ENCODE measurements at places on chromosomes 3 and 15.
A peak's percentile ranks its signal among the peaks of the same experiment; 100 is the strongest.

- peak; percentile 86 for DNase-seq
Observed at GRCh38 chr3:124845406-124845805, 41.8 kb downstream of the ITGB5 start.

DNA sequence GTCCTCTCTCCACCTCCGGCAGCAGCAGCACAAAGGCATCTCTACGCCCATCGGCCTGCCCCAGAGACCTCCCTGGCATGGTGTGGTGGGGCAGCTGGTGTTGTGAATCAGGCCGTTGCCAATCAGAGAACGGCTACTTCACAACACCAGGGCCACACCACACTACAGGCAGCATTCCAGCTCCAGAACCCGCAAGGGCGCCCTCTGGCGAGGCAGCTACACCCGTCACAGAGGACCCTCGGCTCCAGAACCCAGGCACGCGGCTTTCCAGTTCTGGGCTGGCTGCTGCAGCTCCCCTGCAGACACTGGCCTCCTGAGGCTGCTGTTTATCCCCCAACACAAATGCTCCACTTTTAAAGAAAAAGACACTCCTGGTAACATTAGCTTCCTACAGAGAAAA, 127.5 kb upstream of the TOPAZ1 start:
- DNase-seq = no peak

DNA sequence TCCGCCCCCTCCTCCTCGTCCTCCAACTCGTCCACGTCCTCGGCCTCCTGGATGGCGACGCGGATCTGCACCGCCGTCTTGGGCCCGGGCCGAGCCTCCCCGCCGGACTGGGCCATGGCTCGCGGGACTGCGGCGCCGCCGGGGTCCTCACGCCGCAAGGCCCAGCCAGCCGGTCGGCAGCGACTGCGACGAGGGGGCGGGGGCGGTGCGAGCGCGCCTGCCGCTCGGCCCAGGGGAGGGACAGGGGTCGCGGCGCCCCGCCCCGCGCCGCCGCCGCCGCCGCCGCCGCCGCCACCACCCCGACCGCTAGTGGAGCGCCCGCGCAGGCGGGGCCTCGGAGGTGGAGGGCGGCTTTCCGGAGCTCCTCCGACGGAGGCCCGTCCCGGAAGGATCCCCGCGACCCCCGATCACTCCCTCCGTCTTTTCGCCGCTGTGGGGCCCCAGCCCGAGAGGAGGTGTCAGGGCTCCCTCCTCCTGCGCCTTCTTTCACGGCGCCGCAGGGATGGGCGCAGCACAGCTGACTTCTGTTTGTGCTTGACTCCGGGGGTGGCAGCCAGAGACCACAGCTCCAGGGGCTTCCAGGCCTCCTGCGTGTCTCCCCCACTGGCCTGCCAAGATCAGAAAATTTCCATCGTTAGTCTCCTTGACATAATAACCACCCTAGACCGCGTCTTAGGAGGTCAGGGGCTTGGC, at the start of gene LARP6:
Gene LARP6 (minus strand): TSS at position 185 of the 693 bp plus-strand sequence. CDS start 69 bp downstream, at position 116.
- no peak for DNase-seq

GRCh38 chr15:77839970-77840905, 207.5 kb upstream of the LINGO1 start:
- DNase-seq = no peak

GRCh38 chr15:91335702-91336101, 235.6 kb downstream of the SV2B start:
- DNase-seq = no peak

DNA sequence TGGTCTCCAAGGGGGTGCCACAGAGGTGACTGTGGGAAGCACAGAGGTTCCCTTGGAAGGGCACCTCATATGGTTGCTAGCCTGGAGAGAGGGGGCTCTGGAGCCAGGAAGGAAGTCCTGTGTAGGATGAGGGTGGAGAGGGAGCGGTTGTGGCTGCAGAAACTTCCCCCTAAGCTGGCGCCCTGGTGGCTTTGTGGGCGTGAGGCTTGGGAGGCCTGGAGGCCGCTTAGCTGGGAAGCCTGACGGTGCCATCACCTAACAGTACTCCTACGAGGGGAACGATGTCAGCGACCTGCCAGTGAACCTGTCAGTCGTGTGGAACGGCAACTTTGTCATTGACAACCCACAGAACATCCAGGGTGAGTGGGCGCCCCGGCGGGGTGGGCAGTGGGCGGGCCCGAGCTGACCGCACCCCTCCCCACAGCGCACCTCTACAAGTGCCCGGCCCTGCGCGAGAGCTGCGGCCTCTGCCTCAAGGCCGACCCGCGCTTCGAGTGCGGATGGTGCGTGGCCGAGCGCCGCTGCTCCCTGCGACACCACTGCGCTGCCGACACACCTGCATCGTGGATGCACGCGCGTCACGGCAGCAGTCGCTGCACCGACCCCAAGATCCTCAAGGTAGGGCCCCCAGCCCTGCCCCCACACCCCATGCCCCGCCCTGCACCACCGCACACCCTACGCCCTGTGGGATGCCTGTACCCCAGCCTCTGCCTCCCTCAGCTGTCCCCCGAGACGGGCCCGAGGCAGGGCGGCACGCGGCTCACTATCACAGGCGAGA, 31.0 kb downstream of the PLXNA1 start:
- DNase-seq = no peak

- DNase-seq = peak; percentile 64
Observed at GRCh38 chr15:88904624-88905327, 8.4 kb downstream of the MFGE8 start.

- no peak for DNase-seq
Observed at GRCh38 chr3:50592568-50592967, 19.0 kb downstream of the CISH start.

GRCh38 chr15:34119291-34119690, 17.4 kb downstream of the PGBD4 start:
- DNase-seq = no peak

DNA sequence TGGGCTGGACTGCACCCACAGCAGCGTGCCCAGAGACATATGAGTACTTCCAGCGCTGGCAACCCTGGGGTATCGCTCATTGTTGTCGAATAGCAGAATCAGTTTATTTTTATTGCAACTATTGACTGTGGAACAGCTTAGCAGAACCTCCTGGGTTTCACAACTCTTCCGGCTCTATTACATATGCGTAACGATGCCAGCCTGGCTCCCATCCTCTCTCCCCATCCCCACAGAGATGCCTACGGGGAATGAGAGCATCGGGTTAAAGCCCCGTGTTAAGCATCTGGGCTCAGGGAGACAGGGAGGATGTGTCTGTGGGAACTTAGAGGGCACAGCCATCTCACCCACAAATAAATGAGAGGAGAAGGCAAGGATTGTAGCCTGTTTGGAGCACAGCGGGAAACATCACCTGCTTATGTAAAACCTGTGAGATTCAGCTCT, 76.6 kb upstream of the DLG1 start:
- DNase-seq = no peak

GRCh38 chr3:67901681-67902080, 247.3 kb upstream of the SUCLG2 start:
- no peak for DNase-seq

GRCh38 chr3:26596335-26596734, 26.2 kb upstream of the LRRC3B start:
- no peak for DNase-seq

- DNase-seq = no peak
Observed at GRCh38 chr3:188661806-188662205, 507.8 kb downstream of the LPP start.

DNA sequence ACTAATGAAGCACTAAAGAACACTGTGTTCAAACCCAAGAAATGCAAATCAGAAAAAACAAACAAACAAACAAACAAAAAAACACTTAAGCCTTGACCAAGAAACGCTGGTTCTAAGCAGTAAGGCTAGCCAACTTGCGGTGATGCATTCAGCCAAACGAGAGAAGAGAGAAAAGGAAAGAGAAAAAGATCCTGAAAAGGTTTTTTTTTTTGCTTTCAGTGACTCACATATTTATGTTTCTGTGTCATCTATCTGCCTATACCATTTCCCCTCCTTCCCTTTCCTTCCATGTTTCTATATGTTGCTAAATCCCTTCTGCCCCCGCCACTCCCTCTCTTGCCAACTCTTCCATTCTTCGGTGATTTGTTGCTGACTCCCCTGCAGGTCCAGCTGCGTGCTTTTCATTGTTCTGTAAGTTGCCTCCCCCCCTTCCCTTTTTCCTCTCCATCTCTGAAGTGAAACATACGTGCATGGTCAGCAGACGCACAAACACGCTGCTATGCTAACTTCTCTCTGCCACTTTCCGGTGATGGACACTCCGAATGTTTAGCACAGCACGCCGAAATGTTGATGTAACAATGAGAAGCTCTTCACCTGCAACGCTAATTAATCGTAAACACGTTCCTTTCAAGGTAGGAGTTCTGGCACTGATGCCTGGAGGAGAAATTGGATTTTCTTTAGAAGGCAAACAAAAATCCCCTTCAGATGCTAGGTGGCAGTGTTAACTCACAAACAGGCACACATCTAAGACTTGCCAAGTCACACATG, 154.4 kb downstream of the TUSC7 start:
- peak; percentile 59 for DNase-seq

GRCh38 chr3:105938101-105938500, 69.3 kb upstream of the CBLB start:
- peak; percentile 51 for DNase-seq

DNA sequence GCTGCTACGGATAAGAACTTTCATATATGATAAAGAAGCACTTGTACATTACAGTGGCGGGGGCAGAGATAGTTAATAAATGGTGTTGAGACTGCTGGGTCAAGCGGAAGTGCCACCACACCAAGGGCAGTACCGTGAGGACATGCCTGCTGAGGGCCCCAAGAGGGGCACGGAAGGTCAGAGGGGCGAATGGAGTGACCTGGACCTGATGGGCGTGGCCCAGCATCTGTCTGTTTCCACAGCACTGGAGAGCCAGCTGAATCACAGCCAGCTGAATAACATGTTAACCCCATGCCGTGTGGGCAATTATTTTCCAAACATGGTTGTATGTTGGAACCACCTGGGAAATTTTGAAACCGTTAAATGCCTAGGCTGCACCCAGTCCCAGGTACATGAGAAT, 37.2 kb downstream of the ANKDD1A start:
- DNase-seq = no peak

- DNase-seq = no peak
Observed at GRCh38 chr3:143826296-143826695, 22.0 kb downstream of the SLC9A9 start.

DNA sequence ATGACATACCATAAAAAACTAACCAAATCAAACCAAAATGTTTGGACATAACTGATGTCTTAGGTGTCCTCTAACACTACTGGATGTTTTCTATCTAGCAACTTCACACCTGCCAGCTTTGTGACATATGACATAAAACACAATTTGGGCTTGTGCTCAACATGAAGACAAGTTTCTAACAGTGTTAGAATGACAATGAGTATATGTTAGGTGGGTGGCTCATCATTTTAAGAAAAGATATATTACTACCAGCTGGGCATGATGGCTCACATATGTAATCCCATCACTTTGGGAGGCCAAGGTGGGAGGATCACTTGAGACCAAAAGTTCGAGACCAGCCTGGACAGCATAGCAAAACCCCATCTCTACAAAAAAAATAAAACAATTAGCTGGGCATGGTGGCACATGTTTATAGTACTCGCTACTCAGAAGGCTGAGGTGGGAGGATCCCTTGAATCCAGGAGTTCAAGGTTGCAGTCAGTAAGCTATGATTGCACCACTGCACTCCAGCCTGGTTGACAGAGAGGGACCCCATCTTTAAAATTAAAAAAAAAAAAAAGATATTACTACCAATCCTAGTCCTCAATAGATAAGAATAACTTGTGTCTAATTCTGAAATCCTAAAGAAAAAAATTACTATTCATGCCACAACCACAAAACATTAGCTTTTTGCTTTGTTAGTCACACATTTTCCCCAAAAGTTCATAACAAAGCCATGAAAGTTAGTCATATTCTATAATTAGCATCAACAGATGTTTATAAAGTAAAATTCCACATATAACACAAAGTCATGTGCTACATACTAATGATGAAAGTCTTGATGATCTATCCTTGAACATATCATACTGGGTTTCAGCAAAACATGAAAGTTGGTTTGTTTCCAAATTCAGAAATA, 59.9 kb downstream of the LRRFIP2 start:
- DNase-seq = peak; percentile 66

- DNase-seq = no peak
Observed at GRCh38 chr3:44045476-44046275, 196.0 kb upstream of the TOPAZ1 start.

- DNase-seq = no peak
Observed at GRCh38 chr15:36924034-36924433, 176.3 kb downstream of the MEIS2 start.

- DNase-seq = no peak
Observed at GRCh38 chr15:27486051-27486450, 515.1 kb downstream of the GABRG3 start.

DNA sequence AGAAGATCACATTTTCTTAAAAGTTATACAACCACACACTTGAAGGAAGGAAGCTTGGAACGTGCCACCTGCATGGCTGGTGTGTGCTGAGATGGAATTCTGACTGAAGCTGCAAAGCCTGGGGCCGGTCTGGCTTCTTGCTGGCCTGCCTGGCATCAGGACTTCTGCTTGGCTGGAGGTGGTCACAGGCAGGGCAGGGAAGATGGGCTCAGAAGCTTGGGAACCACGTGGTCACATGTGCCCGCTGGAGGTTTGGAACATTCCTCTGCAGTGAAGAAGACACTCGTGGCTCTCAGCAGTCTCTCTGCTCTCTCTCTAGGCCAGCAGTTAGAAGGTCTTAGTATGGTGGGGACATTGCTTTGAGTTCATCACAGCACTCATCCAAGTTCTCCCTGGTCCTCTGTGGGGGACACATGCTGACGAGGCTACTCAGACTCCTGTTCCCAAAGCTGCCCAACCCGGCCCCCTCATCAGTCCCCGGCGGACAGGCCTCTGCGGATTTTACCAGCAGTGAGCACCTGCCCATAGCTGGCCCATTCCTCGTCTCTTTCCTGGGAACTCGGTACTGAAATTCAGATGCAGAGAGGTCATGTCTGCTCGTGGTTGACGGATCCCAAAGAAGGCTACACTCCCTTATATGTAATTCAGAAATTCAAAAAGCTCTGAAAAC, 229.0 kb downstream of the ADAMTS17 start:
- DNase-seq = no peak

GRCh38 chr3:53416530-53416929, 69.2 kb upstream of the DCP1A start:
- no peak for DNase-seq

GRCh38 chr3:171249245-171249644, 211.0 kb downstream of the TNIK start:
- no peak for DNase-seq

DNA sequence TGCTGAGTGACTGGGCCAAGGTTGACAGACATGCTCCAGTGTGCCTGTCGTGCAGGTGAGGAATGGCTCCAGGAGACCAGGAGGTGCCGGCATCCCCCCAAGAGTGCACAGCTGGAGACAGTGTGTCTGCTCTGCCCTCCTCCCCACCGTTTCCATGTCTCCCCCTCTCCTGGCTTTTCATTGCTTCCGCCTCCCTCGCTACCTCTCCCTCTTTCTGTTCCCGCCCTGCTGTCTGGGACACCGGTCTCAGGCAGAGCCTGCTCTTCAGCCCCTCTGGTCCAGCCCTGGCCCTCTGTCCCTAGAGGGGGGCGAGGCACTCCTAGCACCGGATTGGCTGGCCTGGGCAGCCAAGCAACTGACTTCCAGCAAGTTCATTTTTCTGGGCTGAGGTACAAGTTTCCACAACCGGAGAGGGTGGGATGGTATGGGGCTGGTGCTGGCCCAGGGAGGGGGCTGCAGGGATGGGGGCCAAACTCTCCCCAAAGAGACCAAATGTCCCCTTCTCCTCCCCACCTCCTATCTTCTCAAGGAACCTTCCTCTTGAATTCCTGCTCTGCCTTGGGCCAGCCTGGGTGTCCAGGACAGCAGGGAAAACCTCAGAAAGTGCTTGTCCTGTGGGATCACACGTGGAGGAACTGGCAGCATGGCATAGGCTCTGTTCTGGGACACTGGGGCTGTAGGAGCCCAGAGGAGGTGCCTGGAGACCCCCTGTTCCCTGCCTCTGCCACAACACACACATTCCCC, 32.6 kb downstream of the PRKCD start:
- no peak for DNase-seq
